ENCODE measurements at places on chromosomes 1 and 21.

- DNase-seq, result no peak
Observed at GRCh38 chr1:248828845-248829244, 3.1 kb upstream of the SH3BP5L start.

- DNase-seq, result no peak
Observed at GRCh38 chr1:205658943-205659581, 21.2 kb downstream of the SLC45A3 start.

DNA sequence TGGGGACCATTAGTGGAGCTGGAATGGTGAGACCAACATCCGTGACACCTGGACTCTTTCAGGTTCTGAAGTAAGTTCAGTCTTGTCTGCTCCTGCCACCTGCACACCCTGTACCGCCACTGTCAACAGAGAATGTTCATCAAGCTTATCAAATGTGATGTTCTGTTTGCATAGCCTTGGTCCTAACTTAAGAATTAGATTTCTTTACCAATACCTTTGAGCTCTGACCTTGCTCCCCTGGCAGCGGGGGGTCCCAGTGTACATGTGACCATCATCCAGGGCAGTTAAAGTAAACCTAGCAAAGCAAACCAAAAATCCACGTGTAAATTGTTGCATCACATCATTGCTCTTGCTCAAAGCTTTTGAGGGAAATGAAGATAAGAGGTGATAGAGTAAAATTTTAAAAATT lies 14.5 kb downstream of the SLC25A33 start:
- no peak for DNase-seq

DNA sequence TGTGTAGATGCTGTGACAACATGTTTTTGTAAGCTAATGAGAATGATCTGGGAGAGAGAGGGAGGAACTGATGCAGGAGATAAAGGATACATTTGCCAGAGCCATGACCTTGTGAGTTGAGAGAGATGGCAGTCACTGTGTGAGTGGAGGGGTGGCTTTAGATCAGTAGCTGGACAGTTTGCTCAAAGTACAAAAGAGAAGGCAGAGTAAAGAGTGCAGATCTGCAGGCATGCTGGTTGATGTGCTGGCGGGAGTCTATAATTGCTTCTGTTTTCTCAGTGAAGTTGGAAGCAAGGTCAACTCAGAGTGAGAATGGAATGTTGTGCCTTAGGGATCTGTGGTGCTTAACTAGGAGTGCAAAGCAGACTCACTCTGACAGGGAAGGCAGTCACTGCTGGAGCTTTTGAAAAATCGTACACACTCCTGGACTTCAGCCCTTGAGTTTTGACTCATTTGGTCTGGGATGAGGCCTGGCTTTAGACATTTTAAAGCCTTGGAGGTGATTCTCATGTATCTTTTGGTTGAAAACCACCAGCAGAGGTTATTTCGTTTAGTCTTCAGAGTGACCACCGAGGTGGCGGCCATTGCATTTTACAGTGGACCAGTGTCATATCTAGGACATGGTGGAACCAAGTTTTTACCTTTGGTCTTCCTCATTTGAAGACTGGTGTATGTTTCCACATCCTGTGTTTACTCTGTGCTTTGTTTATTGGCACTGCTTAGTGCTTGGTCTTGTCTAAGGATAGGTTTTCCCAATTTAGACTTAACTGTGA lies 49.6 kb downstream of the MTR start:
- no peak for DNase-seq

- DNase-seq, result no peak
Observed at GRCh38 chr21:45470087-45470515, 65.1 kb downstream of the COL18A1 start.

- DNase-seq, result no peak
Observed at GRCh38 chr1:62964141-62964540, 180.2 kb downstream of the ATG4C start.

- no peak for DNase-seq
Observed at GRCh38 chr1:169741666-169742394, 8.0 kb upstream of the SELE start.

GRCh38 chr21:43618940-43619339 lies 40.3 kb downstream of the HSF2BP start:
- DNase-seq, result no peak

DNA sequence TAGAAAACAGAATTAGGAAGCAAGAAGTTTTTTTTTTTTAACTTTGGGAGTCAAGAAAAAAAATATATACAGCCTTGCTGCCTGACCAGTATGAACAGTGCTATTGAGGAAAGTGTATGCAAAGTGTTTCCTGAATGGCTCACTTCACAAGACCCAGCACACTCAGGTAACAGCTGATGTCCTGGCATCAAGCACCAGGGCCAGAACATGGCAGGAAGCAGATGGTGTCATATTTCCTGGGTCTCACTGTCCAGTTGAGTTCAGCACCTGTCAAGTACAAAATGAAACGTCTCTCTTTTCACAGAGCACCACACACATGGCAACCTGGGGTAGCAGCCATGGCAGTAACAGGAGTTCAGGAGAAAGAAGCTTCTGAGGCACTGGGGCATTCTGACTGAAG lies 372.3 kb downstream of the TTLL7 start:
- DNase-seq, result no peak

GRCh38 chr1:65253800-65254319 lies 55.5 kb upstream of the DNAJC6 start:
- DNase-seq, result no peak

DNA sequence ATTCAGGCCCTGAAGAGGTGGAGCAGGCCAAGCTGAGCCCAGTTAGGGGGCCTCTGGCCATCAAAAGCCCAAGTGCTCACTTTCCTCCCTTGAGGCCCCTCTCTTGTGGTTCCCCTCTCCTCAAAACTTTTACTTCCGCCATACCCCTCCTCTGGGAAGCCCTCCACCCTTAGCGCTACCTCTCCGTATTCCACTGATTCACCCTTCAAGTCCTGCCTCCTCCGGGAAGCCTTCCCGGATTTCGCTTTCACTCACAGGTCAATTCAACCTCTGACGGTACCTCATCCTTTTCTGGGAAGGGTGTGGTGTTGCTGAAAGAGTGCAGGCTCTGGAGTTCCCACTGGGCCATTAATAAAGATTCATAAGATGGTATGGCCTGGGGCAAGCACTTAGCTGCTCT lies 19.1 kb downstream of the SPOCD1 start:
- DNase-seq, result no peak

DNA sequence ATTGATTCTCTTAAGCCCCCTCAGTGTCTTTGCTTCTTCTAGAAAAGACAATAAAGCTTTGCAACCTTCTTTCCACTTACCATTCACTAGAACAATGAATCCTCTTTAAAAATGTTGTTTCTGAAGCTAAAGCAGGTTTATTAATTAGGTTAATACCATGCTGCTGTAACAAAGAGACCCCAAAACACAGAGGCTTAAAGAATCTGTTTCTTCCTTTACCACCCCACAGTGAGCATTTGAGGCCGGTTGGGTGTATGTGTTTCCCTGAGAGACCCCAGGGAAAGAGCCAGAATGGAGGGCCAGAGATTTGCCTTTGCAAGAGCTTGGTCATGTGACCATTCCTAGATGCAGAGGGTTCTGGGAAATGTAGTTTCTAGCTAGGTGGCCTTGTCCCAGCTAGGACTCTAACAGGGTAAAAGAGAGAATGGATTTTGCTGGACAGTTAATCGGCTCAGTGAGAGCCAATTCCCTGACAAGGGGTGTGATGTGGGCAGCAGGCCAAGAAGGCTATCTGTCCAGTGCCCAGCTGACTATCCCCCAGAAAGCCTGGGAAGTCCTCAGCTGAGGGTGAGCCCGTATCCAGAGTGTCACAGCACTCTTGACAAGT lies 191.8 kb upstream of the TMEM51 start:
- no peak for DNase-seq

- no peak for DNase-seq
Observed at GRCh38 chr1:15028102-15028501, 125.4 kb upstream of the TMEM51 start.

- no peak for DNase-seq
Observed at GRCh38 chr1:9153152-9153551, 24.2 kb upstream of the GPR157 start.
